ENCODE measurements at places on chromosomes 2 and 18.

GRCh38 chr2:12222554-12222953 is 476.1 kb downstream of the LPIN1 start:
- DNase-seq, result no peak

GRCh38 chr2:65232636-65233035 is 5.0 kb downstream of the ACTR2 start:
- DNase-seq, result no peak

DNA sequence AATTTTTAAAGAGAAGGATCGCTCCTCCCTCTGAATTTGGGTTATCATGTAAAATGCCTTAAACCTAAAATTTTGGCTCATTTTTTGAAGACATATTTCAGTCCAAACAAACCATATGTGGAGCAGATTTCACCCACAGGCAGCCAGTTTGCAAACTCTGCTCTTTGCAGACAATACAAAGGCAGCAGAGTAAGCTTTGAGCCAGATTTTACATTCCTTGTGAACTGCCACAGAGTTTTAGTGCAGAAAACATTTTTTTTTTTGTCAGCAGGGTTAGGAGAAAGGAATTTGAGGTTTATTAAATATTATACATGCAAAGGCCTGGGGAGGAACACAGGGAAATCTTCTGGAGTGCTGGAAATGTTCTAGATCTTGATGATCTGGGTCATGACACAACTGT is 171.9 kb upstream of the FN1 start:
- DNase-seq, result no peak

DNA sequence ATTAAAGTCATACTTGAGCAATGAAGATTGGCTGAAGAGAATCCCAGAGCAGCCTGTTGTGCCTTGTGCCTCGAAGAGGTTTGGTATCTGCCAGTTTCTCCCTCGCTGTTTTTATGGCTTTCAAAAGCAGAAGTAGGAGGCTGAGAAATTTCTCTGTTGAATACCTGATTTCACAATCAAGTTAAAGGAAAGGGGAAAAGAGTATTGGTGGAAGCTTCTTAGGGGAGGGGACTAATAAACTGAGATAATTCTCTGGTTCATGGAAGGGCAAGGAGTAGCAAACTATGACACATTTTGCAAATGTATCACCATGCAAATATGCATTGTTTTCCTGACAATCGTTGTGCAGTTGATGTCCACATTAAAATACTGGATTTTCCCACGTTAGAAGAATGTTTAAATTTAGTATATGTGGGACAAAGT is at the start of gene IL1B:
TSS of gene IL1B (minus strand) at position 85 of the 423 bp plus-strand sequence. CDS start 550 bp downstream, outside the sequence.
- no peak for DNase-seq

DNA sequence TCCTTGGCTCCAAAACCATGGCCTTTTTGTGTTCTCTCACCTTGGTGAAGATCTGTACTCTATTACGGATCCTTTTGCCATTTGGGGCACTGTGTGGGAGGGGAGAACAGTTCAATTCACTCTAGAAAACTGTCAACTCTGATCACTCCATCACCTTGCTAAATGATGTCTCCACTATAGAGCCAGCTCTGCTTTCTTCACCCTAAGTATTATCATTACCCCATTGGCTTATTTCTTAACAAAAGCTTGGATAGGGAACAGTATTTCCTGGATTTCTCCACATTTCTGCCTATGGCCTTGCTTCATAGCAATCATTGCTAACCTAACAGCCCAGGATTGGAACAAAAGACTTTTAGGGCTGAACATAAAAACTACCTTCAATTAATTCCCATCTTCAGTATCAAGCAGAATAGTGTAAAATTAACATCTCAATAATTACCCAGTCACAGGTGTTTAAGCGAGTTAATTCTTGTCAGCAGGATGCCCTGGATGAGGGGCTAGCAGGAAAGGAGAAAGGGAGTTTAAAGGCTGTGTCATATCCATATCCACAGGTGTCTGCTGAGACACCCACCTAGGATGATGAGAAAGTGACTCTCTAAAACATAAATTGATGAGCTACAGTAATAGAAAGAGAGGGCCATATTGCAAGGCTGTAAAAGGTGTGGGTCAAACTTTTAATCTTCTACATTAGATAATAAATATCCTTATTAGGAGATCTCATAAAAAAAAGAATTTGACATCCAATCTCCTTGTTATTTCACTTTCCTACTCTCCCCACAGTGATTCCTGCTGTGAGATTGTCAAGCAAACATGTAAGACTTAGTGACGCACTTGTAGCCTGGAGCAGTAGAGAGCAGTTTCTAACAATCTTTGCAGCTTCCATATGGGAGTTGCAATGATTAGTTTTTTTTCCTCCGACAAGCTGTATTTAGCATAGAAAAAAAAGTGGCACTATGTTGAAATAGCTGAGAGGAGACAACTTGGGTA is 589.5 kb upstream of the NXPH2 start:
- DNase-seq, result no peak

Measured in stimulated activated naive CD8-positive, alpha-beta T cell treated with anti-CD3 and anti-CD28 coated beads, Interleukin-15, amount 100 ng/mL, for 72 hours (primary cell).